ENCODE measurements at places on chromosomes 1 and 21.

DNA sequence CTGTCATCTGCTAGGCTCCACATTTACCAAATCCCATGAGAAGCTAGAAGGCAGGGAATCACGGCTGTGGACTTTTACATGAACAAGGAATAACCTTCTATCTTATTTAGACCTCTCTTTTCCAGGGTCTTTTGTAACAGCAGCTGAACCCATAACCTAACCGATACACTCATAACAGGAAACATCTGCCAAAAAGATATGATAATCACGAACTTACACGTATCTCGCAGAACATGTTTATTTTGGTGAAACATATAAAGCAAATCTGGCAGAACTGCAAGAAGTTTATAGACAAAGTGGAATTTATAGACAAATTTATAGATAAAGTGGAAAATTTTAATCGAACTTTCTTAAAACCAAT lies 20.4 kb downstream of the TINAGL1 start:
- no peak for DNase-seq

DNA sequence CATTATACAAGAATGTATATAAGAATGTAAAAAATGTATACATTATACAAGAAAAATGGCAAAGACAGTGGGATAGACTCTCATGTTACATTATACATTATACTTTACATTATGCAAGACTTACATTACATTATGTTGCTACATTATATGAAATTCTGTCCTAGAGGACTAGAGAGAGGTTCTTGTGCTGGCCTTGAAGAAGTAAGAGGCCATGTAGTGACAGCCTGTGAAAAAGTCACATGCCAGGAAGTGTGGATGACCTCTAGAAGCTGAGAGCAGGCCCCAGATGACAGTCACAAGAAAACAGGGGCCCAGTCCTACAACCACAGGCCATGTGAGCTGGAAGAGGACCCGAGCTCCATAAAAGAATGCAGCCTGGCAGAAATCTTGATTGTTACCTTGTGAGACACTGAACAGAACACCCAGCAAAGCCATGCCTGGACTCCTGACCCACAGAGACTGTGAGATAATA lies 30.5 kb upstream of the AHCYL1 start:
- DNase-seq, result no peak

DNA sequence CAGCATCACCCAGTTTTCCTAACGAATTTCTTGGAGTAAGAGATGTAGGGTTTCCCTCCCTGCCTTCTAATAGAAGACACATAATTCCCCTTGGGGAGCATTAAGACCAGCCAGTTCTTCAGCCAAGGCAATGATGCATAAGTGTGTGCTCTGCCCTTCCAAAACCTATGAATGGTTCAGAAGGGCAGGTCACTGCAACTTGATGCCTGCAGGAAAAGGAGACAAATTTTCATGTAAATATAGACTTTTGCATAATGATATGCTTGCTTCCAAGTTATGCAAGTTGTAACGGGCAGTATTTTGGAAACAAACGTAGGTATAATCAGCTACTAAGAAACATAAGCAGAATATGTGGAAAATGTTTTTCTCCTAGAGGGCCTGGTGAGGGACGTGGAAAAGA lies 31.6 kb downstream of the PTGS2 start:
- no peak for DNase-seq

GRCh38 chr1:113217447-113218208 lies 144.6 kb downstream of the LRIG2 start:
- DNase-seq, result no peak

DNA sequence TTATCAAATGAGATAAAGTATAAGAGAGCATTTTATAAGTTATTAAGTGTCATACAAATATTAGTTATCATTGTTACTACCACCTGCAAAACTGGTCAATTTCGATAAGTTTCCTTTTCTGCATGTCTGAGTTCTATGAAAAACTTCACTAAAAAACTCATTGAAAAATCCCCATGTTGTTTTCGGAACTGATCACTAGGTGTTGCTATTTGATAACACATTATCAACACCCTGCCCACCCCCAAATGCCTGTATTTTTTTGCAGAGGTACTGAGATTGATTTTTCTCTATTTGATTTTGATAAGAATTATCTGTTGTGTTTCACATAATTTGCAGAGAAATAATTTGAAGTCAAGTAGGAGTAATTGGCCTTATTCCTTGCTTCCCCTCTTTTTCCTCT lies 22.1 kb upstream of the DISP1 start:
- DNase-seq, result no peak

DNA sequence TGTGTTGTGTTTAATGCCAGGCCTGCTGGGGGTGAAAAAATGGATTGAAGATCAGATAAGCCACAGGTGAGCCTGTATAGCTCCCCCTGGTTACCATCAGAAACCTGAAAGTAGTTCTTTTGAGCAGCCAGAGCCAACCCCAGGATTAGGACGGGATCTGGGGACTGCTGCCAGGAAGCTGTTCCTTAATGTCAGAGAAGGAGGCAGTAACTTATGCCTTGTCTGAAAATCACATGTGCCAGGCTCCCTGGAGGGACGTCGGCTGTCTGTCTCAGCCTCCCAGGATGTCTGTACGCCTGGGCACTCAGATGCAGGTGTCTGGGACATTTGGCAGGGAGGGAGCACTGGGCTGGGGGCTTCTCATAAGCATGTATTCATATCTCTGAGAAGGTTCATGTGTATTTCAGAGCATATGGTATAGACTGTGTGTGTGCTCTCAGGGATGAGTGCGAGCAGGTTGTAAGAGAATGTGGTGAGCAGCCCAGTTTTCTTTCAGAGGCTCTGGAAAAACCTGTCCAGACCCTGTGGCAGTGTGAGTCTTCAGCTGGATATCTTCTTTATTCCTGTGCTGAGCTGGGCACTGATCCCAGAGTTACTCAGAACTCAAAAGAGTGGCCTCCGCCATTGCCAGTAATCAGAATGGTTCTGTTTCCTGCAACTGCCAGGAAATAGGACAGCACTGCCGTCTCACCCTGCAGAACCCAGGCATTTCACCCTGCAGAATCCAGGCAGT lies 2.8 kb downstream of the FAM43B start:
- no peak for DNase-seq

DNA sequence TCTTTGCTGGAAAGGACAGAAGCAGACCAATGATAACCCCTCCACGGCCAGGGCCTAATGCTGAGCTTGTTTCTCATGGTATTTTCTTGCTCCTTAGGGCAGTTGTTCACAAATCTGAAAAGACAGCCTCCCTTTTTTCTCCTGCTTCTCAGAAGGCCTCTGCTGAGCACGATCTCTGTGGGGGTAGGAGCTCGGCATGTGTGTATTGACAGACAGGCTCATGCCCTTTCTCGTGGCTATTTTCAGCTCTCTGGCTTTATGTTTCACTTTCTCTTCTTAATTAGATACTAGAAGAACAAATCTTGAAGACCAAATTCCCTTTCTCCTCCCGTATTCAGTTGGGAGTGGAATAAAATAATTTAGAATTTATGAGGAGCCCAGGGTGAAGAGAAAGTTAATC lies 768 bp upstream of the RIIAD1 start:
- no peak for DNase-seq

- peak; percentile 45 for DNase-seq
Observed at GRCh38 chr1:13700521-13701270, 708 bp downstream of the PRDM2 start.

DNA sequence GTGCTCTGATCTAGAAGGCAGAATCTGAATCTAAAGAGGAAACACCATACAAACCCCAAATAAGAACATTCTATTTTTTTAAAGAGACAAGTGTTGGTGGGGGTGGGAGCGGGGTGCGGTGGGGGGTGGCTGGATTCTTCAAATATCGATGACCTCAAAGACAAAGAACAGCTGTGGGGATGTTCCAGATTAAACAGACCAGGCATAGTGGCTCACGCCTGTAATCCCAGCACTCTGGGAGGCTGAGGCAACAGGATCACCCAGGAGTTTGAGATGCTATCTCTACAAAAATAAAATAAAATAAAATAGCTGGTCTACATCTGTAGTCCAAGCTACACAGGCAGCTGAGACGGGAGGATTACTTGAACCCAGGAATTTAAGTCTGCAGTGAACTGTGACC lies 5.0 kb downstream of the ATP1A4 start:
- DNase-seq, result no peak

- no peak for DNase-seq
Observed at GRCh38 chr21:31798842-31799704, 67.2 kb upstream of the SCAF4 start.

GRCh38 chr1:113904293-113904673 lies 316 bp downstream of the AP4B1 start:
- DNase-seq, result no peak

- no peak for DNase-seq
Observed at GRCh38 chr1:51274676-51275075, 38.6 kb downstream of the RNF11 start.

GRCh38 chr1:234851450-234852438 lies 241.8 kb upstream of the IRF2BP2 start:
- DNase-seq, result no peak

- no peak for DNase-seq
Observed at GRCh38 chr1:167488786-167489185, 29.5 kb downstream of the CD247 start.

- DNase-seq, result no peak
Observed at GRCh38 chr1:236161230-236161629, 18.9 kb downstream of the GPR137B start.

DNA sequence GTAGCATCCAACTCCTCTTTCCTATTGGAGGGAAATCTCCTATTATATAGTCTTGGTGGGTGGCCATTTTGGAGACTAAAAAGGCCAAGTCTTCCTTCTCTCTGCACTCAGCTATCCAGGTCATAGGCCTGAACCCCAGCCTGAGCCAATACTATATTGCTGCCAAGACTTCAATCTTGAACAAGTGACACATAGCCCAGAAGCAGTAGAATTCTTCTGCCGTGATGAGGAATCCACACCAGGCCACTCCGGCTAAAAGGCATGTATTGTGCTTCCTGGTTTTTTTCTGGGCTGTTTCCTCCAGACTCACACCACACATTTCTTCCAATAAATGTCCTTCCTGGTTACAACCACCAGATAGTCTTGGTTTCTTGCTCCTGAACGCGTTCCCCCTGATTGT lies 43.0 kb downstream of the ATF3 start:
- DNase-seq, result no peak

DNA sequence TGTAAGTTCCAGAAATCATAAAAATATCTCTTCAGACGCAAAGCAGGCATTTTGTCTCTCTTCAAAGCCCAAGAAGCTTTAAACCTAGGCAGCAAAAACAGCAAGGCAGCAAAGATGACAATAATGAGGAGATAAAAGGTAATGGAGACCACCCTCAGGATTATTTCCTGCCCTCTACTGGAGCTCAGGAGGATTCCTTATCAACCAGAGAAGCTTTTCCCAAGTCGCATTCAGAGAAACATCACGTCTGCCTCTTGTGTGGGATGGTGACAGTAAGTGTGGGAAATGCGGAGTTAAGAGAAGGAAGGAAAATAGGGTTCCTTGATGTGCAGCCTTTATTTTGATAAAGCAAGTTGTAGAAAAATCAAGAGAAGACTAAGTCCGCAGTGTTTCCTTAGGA lies 365.8 kb downstream of the RGS7 start:
- DNase-seq, result no peak

DNA sequence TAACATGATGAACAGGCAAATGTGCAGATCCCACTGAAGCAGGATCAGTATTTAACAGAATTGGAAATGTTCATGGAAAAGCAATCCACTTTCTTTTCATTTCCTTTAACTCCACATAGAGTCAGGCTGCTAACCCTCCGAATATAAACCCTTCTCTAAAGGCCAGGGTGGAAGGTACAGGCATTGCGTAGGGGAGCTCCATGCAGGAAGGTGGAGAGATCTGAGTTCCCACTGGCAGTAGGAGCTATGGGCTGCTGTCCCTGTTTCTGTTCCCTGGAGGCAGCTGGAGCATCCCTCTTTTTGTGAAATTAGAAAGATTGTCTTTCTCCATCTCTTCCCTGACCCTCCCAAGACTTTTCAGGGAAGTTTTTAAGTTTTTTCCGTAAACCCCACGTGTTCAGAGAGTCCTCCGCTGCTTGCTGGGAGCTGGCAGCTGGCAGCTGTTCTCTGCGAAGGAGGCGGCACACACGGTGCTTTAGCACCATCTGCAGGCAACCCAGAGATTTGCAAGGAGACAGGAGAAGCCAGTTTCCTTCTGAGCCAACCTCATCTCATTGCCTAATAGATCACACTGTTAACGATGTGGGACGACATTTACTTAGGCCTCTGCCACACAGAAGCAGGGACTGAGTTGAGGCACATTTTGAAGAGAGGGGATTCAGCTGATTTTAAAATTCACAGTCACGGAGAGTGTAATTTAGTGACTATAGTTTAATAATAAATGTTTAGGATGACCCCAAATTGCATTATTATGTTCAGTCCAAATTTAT lies 55.4 kb upstream of the HOOK1 start:
- peak; percentile 32 for DNase-seq

GRCh38 chr1:206986402-206986801 lies 16.1 kb upstream of the FCAMR start:
- no peak for DNase-seq

DNA sequence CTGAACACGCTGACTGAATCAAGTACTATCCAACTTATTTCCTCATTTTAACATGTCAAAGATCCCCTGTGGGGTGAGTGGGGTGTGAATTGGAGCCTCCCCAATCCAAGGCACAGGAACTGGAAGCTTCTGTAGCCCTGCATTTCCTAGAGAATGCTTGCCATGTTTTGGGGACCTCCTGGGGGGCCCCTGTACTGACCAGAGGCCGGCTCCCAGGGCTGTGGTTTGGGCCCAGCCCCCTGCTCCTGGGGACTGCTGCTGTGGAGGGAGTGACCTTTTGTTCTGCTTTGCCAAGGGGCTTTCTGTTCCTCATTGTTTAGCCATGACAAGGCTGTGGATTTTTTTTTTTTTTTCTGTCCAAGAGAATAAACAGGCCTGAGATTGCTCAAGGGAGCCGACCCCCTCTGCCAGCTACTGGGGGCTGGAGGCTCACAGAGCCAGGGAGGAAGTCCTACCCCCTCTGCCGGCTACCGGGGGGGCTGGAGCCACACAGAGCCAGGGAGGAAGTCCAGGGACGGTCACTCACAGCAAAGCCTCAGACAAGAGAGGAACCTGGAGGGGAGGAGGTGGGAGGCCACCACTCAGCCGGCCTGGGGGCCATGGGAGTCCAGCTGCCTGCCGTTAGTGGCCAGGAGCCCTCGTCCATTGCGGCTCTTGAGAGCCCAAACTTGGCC lies 17.4 kb downstream of the TNFRSF1B start:
- DNase-seq, result no peak

DNA sequence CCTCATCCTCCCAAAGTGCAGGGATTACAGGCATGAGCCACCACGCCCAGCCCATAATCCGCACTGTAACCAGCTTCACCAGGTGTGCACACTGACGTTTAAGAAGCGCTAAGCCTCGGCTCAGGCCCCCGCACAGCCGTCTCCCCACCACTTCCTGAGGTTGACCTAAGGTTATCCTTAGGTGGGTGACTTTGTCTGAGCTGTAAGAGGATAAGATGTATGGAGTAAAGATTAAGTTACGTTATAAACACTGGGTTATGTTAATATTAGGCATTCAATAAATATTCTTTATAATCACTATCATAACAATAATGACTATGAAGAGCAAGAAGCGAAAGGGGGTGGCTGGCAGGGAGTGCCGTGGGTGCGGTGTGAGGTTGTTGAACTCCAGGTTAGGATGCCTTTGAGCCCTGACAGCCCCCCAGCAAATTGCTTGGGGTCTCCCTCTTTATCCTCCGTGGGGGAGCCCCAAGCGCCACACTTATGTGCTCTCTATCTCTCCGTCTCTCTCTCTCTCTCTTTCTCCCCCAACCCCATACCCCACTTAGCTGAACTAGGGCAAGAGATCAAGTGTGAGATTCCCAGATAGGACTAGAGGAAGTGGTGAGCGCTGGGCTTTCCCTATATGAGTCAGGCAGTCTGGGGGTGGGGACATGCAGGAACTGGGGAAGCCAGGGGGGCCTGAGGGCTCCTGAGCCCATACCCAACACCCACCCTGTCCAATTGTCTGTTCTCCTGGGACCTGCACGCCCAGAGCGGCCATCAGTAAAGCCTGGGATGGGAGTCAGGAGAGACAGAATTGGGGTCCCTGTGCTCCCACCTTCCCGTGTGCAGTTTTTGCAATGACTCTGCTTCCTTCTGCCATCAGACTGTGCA lies 7.6 kb downstream of the EFHD2 start:
- DNase-seq, result peak; percentile 51
